Stimulated activated CD4-positive, alpha-beta T cell treated with anti-CD3 and anti-CD28 coated beads, Interleukin-1b, Interleukin-23, amount 100 ng/mL, for 1 hour (primary cell): ENCODE measurements at places on chromosomes 16 and 17.

GRCh38 chr16:7017006-7017662 is 315.5 kb upstream of the RBFOX1 start:
- DNase-seq = no peak

DNA sequence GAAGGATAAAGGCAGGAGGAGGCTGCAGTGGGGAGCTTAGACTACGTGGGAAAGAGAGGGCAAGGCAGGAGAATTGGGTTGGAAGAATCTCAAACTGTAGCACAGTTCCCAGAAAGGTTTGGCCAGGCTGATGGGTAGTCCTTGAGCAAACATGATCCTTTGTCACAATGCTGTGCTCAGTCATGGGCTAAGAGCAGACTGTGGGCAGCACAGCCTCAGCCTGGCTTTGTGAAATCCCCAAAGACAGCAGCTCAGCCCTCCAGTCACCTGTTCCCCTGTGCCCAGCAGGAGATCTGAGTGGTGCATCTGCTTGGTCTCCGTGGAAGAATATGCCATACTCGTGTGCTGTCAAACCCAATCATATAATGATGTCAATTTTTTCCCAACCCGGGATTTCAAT is 10.6 kb upstream of the ENGASE start:
- no peak for DNase-seq

GRCh38 chr17:8643855-8644506 is 13.5 kb upstream of the MYH10 start:
- DNase-seq = no peak

GRCh38 chr17:83053739-83054451 is 25.5 kb upstream of the METRNL start:
- no peak for DNase-seq

DNA sequence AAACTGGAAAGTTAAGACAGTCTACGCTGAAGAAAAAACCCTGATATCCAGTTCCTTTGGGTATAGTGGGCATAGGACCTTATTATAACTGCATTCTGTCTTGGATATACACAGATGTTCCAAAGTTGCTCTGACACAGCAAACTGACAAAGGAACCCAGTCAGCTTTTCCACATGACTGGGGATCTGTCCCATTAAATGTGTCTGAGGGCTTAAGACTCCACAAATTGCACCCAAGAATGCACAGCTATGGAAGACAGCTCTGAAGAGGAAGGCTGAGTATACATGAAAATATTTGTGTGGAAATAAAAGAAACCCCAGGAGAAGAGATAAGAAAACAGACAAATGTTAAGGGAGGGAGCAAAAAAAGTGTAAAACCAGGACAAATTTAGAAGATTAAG is 114.1 kb downstream of the SPAG9 start:
- DNase-seq = no peak

- no peak for DNase-seq
Observed at GRCh38 chr17:76562734-76563148, 22.9 kb downstream of the PRCD start.

GRCh38 chr17:54353789-54354525 is 531.2 kb downstream of the KIF2B start:
- DNase-seq = no peak

- no peak for DNase-seq
Observed at GRCh38 chr17:14294876-14295275, 6.0 kb upstream of the HS3ST3B1 start.

- DNase-seq = no peak
Observed at GRCh38 chr17:66514227-66514806, 211.9 kb downstream of the PRKCA start.

DNA sequence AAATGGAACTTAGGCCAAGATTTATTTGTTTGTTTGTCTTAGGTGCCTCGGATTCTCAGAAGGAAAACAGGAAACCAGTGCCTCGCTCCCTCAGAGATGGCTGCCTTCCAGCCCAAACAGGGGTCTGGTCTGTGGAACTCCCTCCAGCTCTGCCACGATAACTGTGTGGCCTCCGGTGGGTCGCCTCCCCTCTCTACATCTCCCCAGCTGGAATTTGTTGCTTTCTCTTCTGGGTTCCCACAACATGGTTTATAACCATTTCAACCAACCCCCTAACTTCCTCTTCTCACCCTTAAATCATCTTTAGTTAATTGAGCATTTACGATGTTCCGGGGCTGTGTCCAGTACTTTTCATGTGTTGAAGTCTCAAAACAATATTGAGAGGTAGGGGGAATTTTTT is 30.9 kb upstream of the PLLP start:
- no peak for DNase-seq

- no peak for DNase-seq
Observed at GRCh38 chr16:69069504-69069903, 35.9 kb upstream of the HAS3 start.

DNA sequence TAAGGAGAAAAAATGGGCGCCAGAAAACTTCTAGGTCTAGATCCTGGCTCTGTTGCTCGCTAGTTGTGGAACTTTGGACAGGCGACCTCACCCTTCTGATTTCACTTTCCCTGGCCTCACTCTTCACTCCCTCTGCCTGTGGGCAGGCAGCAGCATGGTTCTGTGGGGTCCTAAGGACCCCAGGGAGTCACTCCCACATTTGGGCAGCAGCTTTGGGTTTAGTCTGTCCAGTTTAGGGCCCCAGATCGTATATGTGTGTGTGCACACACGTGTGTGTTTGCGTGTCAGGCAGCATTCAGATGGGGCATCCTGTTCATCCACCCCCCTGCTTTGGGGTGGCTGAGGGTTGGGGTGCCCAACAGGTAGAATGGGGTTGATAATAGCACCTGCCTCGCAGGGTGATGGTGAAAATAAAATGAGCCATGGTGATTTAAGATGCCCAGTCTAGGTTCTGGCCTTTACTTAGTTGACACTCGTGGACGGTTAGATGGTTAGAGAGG is 102.2 kb downstream of the RAB11FIP4 start:
- DNase-seq = no peak

DNA sequence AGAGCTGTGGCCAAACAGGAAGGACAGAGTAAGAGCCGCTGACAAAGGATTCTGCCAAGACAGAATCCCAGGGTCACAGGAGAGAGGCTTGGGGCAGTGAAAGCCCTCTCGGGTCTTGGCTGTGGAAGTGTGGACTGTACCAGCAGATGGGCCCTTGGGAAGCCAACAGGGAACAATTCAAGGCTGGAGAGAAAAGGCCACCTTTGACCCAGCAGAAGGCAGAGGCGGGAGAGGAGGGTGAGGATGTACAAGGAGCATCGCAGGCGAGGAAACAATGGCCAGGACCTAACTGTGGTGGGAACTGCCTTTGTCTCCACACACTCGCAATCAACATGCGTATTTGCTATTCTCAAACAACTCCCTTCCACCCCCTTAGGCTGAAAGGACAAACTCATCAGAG is 15.7 kb downstream of the CARHSP1 start:
- no peak for DNase-seq

DNA sequence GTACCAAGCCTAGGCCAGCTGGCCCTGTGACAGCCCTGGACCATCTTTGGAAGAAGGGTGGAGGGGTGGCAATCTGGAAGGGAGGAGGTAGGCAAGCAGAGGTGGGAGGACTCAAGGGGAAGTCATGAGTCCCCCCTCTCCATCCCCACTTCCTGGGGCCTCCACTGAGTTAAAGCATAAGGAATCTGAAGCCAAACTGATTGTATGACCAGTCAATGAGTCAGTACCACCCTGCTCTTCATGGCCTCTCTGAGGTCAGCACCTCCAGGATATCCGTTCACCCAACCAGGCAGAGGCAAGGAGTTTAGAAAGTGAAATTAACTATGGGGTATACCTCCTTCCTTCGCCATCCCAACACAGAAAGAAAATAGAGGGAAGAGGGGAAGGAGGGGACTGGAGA is 272.7 kb downstream of the SOX9 start:
- DNase-seq = no peak

- no peak for DNase-seq
Observed at GRCh38 chr16:57870753-57871454, 68.6 kb upstream of the KIFC3 start.

GRCh38 chr17:64736804-64737492 is 74.8 kb upstream of the SMURF2 start:
- DNase-seq = peak; percentile 6

DNA sequence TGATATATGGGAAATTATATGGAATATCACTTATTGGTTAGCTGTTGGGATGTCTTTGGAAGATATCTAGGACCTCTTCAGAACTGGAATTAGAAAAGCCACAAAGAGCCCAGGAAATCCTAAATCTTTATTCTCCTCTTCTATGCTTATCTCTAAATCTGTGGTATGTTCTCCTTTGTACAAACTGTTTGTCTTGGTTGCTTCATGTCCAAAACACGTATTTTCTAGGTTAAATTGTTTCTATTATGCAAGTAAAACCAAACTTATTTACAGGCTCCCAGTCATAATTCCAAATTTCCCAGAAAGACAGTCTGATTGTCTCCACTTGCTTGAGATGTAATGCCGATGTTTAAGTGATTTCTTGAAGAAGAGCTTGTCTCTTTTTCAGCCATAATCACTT is 650.9 kb downstream of the CDH11 start:
- DNase-seq = no peak

DNA sequence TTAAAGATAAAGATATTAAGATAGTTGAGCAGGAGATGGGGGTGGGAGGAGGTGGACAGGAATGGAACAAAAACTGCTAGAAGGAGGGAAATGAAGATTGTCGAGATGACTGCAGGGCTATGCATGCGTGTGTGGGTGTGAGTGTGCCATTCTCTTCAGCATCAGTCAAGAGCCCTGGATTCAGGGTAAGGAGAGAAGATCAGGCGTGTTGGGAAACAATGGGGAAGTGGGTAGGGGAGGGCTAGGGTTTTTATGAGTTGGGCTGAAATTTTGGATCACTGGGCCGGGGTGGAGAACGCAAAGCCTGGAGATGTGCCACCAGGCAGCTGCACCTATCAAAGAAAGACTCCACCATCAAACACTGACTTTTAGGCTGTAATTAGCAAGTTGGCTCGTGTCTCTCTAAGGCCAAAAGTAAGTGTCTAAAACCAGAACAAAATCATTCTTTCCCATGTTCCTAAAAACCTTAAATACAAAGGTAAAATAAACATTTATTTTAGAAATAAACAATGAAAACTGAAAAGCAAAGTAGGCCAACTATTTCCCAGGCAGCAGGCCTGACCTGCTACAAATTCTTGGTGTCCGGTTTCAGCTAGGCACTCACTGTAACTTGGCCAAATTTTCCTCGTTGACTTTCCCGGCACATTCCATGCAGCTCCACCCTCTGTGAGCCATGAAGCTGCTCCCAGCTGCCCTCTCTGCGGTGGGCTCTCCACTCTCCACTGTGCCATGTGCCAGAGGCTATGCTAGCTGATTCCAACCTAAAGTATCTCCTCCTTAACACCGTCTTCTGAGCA is 4.2 kb downstream of the CDRT4 start:
- DNase-seq = no peak

DNA sequence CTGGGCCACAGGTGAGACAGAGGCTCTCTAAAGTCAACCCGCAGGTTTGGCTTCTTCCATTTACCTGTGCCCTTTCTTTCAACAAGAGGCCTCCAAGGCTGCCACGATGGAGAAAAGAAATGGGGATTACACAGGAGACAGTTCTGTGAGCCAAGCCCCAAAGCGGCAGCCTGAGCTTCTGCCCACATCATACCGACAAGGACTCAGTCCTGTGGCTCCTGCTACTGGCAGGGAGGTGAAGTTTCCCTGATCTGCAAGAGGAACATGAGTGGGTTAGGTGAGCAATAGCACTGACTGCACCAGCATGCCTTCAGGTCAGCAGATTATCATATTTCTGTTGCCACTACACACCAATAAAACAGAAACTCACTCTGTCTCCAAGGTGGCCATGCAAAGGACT is 800.0 kb downstream of the KCNJ18 start:
- no peak for DNase-seq

- no peak for DNase-seq
Observed at GRCh38 chr17:77666462-77666861, 292.0 kb upstream of the TNRC6C start.

DNA sequence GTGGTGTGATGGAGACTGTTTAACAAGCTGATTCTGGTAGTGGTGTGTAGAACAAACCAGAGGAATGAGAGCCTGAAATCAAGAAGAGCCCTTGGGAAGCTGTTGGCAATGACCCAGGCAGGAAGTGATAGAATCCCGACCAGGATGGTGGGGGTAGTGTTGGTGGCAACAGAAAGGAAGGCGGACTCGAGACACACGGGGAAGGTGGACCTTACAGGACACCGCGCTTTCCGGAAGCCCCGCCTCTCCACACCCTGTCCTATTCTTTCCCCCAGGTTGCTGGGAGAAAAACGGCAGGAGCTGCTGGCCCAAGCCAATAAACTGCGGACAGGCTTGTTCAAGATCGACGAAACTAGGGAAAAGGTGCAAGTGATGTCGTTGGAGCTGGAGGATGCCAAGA is 30.0 kb upstream of the KDM6B start:
- no peak for DNase-seq

DNA sequence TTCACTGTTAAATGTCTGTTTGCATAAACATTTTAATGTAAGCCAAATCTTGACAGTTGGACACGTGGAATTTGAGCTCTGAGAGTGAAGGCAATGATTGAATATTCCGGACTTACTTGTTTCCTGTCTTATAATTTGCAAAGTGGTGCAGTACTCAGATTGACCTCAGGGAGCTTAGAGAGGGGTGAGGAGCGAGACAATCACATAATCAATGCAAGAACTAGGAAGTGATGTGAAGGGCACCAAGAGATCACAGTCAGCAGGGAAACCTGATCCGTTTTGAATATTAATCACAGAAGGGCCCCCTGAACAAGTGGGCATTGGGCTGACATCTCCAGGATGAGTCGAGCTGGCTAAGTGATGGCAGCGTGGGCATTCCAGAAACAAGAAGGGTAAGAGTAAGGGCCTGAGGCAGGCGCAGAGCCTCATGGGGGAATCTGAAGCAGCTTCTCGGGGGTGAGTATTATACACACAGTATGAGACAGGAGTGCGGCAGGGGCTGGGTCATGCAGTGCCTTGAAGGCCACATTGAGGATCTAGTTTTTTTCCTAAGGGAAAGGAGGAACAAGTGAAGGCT is 26.1 kb downstream of the TEX2 start:
- no peak for DNase-seq

DNA sequence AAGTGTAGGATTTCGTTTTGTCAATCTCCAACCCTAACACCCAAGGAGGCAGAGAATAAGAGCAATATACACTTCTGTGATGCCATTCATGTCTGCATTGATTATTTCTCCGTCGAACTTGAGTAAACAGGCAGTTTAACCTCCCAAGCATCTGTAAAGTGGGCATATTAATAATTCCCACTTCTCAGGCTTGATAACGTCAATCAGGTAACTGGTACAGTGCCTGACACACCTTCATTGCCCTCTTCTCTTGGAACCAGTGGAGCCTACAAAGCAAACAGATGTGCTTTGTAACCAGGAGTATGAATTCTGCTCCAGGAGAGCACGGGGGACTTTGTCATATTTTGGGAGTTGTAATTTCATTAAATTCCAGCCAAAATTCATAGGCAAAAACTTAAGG is 32.5 kb upstream of the PLCG2 start:
- DNase-seq = no peak

DNA sequence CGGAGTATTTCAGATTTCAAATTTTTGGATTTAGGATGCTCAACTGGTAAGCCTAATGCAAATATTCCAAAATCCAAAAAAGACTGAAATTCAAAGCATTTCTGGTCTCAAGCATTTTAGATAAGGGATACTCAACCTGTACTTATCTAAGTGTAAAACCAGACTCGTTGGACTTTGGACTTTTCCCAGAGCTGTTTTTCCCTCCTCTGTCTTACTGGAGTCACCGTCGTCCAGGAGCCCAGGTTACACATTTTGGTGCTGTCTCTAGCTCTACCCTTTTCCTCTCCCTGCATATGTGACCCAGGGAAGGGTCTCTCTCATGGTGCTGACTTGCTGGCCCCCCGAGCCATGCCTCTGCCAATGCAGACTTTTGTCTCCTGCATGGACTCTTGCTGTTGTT is 46.0 kb upstream of the MMP2 start:
- no peak for DNase-seq

- no peak for DNase-seq
Observed at GRCh38 chr17:19370493-19370960, 7.8 kb upstream of the MAPK7 start.
